ENCODE measurements at places on chromosomes 5 and 9.

DNA sequence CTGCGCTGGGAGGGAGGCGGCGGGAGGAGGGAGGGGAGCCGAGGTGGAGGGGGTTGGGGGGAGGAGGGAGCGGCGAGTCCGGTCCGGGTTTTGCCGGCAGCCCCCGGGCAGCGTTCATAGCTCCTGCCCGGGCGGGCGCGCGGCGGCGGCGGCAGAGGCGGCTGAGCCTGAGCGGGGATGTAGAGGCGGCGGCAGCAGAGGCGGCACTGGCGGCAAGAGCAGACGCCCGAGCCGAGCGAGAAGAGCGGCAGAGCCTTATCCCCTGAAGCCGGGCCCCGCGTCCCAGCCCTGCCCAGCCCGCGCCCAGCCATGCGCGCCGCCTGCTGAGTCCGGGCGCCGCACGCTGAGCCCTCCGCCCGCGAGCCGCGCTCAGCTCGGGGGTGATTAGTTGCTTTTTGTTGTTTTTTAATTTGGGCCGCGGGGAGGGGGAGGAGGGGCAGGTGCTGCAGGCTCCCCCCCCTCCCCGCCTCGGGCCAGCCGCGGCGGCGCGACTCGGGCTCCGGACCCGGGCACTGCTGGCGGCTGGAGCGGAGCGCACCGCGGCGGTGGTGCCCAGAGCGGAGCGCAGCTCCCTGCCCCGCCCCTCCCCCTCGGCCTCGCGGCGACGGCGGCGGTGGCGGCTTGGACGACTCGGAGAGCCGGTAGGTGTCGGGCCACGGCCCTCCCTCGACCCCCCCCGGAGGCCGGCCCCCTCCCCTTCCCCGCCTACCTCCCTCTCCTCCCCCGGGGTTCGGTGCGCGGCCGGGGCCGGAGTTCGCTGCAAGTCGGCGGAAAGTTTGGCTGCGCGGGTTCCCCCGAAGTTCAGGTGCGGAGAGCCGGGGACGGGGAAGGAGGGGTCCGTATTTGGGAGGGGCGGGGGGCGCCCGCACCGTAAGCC lies at the start of gene CXXC5:
Gene CXXC5, plus strand, starts transcription at position 145 of the 877 bp plus-strand sequence. CDS start 32,175 bp downstream, outside the sequence.
- DNase-seq = peak; percentile 91

DNA sequence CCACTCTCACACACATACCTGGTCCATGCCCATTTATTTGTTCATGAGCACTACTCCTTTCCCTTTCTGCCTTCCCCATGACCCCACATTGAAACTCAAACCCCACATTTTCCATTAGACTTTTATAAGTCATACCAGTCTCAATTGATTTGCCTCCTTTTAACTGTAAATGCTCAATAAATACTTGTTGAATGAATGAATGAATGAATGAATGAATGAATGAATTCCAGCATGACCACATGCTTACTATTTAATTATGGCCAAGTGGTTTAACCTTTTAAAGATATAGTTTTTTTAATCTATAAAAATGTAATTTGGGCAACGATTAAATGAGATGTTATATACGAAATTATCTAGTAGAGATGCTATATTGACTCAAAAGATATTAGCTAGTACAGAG lies 54.1 kb upstream of the GRAMD2B start:
- DNase-seq = no peak

GRCh38 chr9:21428235-21428634 lies 12.0 kb upstream of the IFNA1 start:
- DNase-seq = no peak

DNA sequence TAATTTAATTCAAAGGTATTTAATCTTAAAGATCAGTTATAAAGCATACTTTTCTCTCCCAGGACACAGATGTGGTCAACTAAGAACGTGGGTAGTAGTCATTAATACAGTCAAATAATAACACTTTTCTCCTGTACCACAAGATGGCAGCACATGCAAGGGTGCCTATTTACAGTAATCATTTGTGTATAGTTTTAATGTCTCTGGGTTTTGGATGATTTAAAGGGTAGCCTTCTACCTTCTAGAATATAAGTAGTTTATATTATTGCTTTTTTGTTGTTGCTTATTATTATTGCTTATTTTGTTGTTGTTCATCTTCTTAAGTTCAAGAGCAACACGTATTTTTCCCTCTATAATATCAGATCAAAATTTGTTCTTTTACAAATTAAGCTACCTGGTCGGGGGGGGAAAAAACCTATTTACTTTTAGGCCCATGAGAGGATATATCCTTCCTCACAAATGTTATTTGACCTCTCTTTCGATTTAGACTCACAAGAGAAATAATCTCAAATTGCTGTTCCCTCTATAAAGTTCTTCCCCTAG lies 59.6 kb upstream of the SLC27A6 start:
- DNase-seq = peak; percentile 51

DNA sequence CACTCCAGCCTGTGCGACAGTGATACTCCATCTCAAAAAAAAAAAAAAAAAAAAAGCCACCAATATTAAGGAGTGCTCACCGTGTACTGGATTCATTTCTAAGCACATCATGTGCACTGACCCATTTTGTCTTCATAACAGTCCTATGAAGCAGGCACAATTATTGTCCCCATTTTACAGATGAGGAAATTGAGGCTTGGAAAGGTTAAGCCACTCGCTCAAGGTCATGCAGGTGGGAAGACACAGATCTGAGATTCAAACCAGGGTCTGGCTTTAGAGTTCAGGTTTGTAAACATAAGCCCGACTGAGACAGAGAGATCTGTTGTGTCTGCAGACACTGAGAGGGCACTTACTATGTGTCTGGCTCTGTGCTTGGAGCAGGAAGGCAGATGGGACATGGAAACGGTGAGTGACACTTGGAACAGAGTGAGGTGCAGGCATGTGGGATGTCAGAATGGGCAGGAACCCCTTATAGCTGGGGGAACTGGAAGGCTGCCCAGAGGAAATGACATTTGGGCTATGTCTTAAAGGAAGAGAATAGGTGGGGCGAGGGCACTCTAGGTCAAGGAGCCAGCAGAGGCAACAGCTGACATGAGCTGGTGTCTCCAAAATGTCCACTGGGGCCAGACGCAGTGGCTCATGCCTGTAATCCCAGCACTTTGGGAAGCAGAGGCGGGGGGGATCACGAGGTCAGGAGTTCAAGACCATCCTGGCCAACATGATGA lies 69.9 kb downstream of the STK10 start:
- no peak for DNase-seq

DNA sequence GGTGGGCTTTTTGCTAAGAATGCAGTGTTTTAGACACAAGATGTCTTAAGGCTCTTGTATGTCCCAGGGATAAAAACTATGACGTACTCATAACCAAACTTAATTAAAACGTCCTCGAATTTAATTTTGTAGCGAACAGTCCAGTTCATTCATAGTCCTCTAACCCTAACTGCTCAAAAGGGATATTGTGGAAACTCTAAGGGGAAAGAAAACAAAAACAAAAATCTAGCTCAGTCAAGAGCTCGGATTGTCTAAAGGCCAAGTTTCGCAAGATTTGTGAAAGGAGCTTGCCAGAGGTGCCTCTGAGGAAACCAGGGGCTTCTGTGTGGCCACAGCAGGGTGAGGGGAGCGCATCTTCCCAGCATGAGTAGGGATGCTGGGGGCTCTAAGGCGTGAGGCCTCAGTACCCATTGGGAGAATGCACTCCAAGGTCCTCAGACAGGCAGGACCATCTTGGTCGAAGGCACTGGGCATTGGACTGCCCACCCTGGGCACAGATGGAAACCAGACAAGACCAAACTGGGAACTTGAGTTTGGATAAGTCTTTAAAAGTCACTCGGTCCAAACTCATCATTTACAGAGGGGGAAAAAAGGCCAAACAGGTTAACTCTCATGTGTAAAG lies 71.8 kb downstream of the PRRT1B start:
- no peak for DNase-seq

- DNase-seq = no peak
Measured at GRCh38 chr5:112306956-112307355, 112.1 kb downstream of the EPB41L4A start.

DNA sequence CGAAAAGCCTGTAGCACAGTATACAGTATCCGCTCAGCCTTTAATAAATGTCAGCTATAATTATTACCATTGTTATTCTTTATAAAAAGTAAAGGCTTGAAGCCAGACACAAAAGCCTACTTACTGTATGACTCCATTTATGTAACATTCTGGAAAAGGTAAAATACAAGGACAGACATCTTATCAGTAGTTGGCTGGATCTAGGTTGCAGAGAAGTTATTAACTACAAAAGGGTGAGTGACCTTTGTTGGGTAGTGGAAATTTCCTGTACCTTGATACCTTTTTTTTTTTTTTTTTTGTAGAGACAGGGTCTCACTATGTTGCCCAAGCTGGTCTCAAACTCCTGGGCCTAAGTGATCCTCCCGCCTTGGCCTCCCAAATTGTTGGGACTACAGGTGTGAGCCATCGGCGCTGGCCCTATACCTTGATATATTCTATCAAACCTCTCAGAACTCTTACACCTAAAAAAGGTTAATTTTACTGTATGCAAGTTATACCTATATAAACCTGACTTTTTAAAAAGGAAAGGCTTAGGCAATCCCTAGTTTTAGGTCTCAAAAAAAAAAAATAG lies 6.0 kb downstream of the HDAC3 start:
- no peak for DNase-seq

DNA sequence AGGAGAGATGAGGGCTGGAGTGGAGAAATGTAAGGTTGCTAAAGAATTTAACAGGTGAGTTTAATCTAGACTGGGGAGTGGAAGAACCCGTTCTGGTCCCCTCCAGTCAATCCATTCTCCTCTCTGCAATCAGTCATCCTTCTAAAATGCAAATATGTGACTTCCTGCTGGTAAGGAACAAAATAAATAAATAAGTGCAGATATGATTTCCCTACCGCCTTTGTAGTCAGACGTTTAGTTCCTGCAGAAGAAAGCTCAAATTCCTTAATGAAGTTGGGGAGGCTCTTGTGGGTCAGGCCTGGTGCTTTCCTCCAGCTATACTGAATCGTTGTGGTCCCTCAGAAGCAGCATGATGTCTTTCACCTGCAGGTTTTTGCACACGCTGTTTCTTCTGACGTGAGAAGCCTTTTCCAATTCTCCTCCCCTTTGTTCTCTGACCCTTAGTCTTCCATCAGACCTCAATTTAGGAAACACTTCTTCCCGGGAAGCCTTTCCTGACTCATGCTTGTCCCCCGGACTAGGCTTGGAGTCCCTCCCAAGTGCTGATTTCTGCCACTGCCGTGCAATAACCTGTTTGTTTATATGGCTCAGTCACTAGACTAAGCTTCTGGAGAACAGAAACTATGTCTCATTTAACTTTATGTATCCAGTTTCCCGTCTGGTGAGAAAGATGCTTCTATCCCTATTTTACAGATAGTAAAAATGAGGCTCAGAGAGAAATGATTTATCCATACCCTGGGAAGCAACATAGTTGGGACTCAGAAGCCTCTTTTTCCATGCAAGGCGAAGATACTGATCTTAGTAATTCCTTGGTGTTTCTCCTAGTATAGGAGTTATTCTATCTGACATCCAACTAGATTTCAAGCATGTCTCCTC lies 1.3 kb downstream of the ATP6V1G1 start:
- DNase-seq = no peak

- no peak for DNase-seq
Measured at GRCh38 chr9:89444274-89444673, 53.6 kb downstream of the SEMA4D start.

- peak; percentile 49 for DNase-seq
Measured at GRCh38 chr5:154179846-154180710, 10.5 kb upstream of the GALNT10 start.

DNA sequence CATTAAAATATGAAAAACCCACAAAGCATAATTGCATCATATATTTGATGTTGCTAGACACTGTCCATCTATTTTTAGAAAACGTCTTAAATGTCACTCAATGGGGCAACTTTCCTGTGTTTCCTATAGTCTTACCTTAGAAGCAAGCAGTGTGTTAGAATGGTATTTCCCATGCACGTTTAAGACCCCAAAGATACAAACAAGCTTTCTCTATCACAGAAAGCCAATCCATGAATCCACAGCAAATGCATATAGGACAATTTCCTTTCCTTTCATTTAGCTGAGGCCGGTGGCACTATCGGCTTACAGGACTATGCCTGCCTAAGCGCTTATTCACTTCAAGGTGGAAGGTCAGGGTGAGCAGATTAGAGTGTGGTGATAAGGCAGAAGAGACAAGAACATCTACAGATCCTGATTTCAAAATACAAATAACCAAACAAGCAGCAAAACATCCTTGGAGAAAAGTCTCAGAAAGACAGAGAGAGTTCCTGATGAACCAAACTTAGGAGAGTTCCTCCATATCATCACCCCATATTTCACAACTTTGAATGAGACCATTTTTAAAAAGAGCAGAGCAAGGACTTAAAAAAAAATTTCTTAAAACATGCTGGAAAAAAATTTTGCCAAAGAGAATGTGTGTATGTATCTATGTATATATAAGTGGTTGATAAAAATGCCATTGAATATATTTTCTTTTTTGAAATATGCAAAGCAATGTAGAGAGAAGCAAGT lies 57.2 kb downstream of the MEF2C start:
- no peak for DNase-seq

DNA sequence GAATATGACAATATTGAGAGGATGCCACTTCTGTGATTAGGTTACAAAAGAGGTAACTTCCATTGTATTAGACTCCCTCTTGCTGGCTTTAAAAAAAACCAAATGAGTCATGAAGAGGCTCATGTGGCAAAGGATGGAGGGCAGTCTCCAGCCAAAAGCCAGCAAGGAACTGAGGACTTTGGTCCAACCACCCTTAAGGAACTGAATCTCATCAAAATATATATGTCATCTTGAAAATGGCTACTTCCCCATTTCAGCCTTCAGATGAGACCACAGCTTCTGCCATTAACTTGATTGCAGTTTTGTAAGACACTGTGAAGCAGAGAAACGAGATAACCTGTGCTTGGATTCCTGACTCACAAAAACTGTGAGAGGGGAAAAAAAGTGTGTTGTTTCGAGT lies 15.5 kb upstream of the TRIM32 start:
- DNase-seq = no peak

DNA sequence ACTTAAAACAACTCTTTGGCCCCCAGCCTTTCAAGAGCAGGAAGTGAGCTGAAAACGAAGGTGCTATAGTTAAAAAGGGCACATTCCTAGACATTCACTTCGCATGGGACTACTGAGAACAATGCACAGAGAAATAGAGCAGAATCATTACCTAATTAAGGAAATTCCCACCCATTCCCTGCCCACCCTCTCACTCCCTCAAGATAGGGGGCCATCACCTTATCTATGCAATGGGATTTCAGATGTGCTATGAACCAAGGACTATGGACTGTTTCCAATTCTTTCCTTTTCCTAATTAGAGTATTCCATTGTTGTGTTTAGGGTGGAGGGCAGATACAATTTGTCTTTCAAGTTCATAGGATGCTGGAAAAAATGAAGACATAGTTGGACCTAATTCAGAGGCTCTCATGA lies 476.8 kb downstream of the CETN3 start:
- DNase-seq = no peak

DNA sequence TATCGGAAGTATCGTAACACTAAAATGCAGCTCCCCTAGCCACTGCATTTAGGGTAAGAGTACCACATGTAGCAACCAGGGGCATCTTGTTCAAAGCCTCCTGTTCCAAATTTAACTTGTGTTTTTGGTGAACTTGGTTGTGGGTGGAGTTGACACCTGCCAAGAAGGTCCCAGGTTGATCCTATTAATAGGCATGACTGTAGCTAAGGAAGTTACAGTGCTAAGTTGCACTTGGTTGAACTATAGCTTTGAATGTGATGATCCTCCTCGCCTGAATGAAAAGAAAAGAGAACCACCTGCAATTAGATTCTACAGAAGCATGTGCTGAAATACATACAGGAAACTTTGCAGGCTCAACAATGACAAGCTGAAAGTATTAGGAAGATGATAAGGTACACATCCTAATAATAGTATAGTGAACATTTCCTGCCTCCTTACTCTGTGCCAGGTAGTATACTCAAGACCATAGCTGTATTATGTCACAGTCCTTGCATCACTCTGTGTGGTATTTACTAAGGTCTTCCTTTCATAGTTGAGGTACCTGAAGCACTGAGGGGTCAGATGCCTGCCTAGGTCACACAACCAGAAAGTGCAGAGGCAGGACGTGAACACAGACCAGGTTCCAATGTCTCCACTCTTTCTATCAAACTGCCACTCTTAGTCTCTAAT lies 64.5 kb upstream of the PIP5K1B start:
- no peak for DNase-seq

All from femur (tissue), 1 donor.